ENCODE measurements at places on chromosomes 1 and 21.

- no peak for DNase-seq
Measured at GRCh38 chr1:174497478-174497877, 49.7 kb downstream of the GPR52 start.

DNA sequence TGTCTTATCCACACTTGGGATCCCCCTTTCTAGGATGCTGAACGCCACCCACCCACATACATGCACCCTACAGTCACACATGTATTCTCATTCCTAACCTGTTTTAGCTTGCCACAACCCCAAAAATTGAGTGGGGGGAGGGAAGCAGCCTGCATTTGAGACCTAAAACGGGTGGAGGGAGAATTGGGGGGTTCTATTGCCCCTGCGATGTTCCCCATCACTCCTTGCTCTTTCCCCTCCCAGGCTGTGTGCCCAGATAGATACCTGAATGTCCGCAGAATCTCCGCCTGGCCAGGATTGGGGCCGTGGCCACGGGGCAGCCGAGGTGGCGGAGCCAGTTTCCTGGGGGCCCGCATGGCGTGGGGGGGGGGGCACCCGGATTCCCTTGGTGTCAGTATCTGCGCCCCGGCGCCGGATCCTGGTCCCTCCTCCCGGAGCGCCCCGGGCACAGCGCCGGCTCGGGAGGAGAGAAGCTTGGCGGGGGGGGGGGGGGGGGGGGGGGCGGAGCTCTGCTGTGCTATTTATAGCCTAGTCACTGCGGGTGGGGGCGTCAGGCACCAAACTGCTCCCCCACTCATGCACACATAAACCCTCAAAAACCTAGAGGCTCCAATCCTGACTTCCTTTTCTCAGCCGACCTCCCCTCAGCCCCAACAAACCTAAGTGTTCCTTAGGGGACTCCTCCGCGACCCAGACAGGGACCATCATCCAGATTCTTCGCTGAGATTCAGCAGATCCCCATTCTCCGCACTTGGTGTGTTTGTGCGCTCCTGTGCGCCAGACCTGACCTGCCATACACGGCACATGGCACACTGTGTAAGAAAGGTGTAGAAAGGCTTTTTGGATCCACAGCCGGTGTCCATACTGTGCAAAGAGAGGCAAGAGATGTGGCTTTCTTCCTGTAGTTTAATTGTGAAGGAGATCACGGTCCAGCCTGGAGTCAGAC, 1.9 kb downstream of the ANKRD34A start:
- no peak for DNase-seq

- DNase-seq: no peak
Measured at GRCh38 chr1:150749720-150750311, 15.8 kb downstream of the CTSS start.

GRCh38 chr1:246338546-246338945, 168.5 kb downstream of the SMYD3 start:
- no peak for DNase-seq

DNA sequence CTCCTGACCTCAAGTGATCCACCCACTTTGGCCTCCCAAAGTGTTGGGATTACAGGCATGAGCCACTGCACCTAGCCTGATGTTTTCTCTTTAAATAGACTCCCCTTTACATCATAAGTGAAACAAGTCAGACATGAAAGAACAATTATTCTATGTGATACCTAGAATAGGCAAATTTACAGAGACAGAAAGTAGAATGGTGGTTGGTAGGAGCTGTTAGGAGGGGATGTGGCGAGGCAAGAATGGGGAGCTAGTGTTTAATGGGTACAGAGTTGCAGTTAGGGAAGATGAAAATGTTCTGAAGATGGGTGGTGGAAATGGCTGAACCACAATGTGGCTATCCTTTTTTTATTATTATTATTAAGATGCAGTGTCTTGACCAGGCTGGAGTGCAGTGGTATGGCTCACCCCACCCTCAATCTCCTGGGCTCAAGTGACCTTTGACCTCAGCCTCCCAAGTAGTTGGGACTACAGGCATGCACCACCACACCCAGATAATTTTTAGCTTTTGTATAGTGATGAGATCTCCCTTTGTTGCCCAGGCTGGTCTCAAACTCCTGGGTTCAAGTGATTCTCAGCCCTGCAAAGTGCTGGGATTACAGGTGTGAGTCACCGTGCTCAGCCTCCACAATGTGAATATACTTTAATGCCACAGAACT, 28.4 kb downstream of the ELF3 start:
- no peak for DNase-seq

Data from HTR-8/SVneo (cell line).